GM10248 (cell line): ENCODE measurements at places on chromosomes 11 and 22.

DNA sequence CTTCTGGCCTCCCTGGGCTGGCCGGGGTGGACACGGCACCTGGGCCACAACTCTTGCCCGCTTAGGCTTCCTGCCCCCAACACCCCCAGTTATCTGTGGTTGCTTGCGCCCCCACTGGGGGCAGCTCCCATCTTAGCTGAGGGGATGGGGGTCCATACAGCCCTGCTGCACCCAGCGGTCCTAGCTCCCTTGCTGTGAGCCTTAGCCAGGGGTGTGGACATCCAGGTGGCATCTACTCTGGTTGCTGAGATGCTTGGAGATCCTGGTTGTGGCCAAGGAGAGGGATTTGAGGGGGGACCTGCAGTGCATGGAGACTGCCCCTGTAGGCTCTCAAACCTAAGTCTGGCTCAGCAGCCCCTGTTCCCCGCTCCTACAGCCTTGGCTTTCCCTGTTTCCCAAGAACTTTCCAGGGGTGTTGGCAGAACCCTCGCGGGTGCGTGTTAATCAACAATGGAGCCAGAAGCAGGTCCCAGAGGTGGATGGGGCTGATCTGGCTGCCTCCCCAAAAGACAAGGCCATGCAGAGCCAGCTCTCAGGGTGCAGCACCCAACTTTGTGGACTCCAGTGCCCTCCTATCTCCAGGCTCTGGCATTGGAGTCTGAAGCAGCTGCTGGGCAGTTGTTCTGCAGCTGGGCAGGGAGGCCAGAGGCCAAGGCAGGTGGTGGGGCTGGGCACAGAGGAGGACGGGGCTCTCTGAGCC is 3.3 kb downstream of the KCNQ1 start:
- no peak for DNase-seq

DNA sequence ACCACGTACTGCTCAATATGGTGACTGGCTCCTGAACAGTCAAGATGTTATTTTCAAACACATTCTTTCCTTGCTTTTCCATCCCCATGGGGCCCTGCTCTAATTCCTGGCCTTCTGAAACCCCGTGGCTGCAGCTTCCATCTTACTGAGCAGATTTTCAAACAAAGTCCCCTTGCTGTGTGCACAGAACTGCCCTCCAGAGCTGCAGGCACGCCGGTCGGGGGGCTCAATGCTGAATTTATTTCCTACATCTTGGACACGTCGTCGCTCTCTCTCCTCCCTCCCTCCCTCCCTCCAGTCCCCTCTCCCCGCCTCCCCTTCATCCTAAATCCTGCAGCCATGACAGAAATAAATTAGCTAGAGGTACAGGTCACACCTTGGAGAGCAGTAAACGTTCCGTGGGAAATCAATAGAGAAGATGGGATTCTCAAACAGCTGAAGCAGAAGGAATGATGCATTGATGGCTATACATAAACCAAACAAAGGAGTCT is 243.1 kb upstream of the BLID start:
- no peak for DNase-seq

DNA sequence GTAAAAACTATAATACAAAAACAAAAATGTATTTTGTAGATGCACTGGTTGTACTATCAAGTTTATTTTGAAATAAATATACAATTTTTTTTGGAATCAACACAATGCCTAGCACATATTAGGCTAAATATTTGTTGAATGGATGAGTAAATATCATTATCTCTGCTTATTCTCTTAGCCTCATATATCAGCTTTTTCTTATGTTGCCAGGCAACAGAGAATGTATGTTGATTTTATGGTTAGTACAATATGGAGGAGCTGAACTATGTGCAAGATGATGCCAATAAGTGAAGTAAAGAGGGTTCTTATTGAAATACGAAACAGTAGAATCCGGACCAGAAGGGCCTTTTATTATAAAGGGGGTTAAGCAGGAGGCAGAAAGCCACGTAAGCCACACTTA is 94.9 kb downstream of the FAR1 start:
- DNase-seq, result no peak

DNA sequence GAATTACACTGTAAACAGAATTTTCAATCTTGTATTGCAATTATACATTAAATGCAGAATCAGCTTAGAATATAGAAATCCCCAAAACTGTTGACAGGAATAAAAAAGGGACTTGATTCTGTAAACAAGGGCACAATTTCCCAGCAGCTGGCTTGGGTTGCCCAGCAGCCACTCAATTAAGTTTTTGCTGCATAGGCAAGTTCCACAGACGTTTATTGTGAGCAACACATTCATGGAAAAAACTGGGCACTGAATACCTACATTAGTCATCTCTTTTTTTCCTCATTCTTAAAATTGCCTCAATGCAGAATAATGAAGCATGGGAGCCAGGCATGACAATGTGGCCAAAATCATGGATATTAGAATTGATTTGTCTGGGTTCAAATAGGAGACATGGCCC is 421.8 kb upstream of the ANO5 start:
- DNase-seq, result no peak

GRCh38 chr11:76830639-76831327 is 29.9 kb upstream of the ACER3 start:
- no peak for DNase-seq

- DNase-seq, result no peak
Observed at GRCh38 chr11:204587-205109, 2.6 kb downstream of the BET1L start.

DNA sequence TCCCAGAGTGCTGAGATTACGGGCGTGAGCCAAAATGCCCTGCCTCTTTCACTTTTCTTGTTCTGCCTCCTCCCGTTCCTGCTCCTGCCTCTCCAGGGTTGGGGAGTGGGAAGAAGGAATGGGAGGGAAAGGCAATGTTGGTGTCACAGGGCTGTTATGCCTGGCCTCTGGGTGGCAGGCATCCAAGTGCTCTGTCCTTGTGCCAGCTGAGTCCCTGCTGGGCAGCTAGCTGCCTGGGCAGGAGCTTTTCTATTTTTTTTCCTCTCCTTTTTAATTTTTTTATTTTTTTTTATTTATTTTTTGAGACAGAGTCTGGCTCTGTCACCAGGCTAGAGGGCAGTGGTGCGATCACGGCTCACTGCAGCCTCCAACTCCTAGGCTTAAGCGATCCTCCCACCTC is 4.1 kb upstream of the SAC3D1 start:
- DNase-seq, result no peak

GRCh38 chr11:65412271-65413076 is 10.1 kb upstream of the NEAT1 start:
- no peak for DNase-seq

GRCh38 chr11:45930031-45930794 is 7.8 kb downstream of the LARGE2 start:
- peak; percentile 91 for DNase-seq
